ENCODE measurements at places on chromosomes 6 and 20.

GRCh38 chr20:45017857-45018256, 51.5 kb downstream of the STK4 start:
- no peak for DNase-seq

DNA sequence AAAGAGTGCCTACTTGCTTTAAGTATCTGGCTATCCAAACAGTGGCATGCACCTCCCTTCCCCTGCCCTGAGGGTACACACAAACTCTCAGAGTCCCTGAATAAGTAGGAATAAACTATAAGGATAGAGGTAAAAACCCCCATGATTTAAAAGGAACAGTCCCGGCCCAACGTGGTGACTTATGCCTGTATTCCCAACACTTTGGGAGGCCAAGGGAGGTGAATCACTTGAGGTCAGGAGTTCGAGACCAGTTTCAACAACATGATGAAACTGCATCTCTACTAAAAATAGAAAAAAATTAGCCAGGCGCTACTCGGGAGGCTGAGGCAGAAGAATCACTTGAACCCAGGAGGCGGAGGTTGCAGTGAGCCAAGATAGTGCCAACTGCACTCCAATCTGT, 22.2 kb downstream of the SAMHD1 start:
- no peak for DNase-seq

GRCh38 chr20:34403063-34403827, 40.2 kb downstream of the ITCH start:
- no peak for DNase-seq

- DNase-seq: no peak
Measured at GRCh38 chr6:118260833-118261232, 287.3 kb upstream of the PLN start.

DNA sequence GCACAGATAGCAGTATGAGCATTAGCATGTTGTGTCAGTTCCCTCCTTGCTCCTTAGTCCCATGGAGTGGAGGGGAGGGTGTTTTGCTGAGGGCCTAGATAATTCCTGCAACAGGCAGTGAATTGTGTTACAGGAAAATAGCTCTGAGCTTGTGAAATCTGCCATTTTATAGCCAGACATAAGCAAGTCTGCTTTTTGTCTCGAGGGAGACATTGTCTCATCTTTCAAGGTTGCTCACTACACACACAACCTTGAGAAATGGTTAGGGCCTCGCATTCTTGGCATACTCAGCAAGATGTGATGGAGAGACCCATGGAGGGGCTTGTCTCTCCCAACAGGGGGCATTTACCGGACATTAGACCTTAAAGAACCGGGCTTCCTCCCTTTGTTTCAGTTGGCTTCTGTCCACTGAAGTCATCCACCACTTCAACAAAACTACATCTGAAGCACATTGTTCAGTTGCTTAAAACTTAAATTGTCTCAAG, 108.0 kb upstream of the FOXO3 start:
- DNase-seq: no peak

DNA sequence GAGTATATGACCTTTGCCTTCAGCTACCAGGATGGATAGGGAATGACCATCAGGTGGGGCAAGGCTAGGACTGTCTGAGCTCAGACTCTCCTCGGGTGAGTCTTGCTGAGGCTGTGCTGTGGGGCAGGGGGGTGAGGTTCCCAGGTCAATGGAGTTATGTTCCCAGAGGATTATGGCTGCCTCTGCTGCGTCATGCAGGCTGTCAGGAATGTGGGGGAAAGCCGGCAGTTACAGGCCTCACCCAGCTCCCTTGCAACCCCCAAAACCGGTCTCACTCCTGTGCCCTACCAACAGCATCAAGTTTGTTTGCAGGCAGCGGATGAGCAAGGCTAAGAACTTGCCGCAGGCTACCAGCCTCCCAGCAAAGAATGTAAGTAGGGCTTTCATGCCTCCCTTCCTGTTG, 93.5 kb downstream of the ESR1 start:
- no peak for DNase-seq

GRCh38 chr6:5507131-5507681, 245.9 kb downstream of the FARS2 start:
- DNase-seq: no peak

DNA sequence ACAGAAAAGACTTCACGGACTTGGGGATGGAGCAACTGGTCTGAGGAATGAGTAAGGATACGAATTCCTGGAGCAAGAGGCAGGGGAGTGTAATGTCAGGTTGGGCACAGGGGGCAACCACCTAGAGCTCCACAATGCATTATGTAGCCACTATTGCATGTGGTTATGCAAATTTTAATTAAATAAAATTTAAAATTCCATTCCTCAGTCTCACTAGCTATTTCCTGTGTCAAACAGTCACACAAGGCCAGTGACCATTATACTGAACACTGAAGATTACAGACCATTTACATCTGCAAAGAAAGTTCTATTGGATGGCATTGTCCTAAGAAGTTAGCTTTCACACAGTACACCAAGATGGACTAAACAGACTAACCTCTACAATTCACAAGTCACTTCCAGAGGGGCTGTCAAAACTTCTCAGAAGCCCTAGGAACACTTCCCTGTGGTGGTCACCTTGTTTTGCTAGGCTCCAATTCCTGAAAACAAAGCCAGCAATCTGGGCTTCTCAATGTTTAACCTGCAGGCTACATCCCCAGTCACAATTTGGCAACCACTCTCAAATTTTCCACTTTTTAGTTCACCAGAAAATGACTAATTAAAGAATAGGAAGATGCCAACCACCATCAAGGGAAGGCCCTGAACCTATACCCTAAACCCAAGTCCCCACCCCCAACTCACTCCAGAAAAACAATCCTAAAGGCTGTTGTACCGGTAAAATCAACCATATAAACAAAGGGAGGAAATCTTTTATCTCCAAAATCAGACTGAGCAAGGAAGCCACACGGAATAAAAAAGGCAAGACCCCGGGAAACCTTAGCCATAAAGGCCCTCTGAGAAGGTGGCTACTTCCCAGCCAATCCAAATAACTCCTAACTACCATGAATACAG, 34.2 kb upstream of the C20orf203 start:
- no peak for DNase-seq

- DNase-seq: peak; percentile 74
Measured at GRCh38 chr20:346640-347316, at the start of gene NRSN2. NRSN2 (plus strand) TSS chr20:347111; CDS start chr20:349644, 2,533 bp downstream.

DNA sequence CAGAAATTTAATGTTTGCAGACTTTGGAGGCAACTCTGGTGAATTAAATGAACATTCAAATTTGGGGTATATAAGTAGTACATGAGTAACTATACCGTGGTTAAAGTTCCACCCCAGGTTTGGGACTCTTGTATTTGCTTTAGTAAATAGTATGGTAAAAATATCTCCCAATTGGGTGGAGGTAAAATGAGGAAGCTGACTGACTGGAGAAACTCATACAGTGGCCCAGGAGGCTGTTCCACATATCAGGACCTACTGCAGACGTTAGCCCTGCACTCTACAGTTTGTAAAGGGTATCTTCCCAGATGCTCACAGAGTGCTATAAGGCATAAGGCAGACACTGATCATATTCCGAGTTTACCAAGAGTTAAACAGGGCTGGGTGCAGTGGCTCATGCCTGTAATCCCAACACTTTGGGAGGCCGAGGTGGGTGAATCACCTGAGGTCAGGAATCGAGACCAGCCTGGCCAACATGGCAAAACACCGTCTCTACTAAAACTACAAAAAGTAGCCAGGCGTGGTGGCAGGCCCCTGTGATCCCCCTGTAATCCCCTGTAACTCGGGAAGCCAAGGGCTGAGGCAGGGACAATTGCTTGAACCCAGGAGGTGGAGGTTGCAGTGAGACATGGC, 53.7 kb downstream of the CPXM1 start:
- no peak for DNase-seq

GRCh38 chr20:54061101-54061881, 9.1 kb downstream of the BCAS1 start:
- DNase-seq: no peak

GRCh38 chr6:144737998-144738397, 452.9 kb downstream of the UTRN start:
- DNase-seq: no peak

GRCh38 chr6:39812853-39813533, 20.8 kb downstream of the DAAM2 start:
- DNase-seq: peak; percentile 63

GRCh38 chr6:136228814-136229213, 21.3 kb downstream of the MTFR2 start:
- DNase-seq: no peak

DNA sequence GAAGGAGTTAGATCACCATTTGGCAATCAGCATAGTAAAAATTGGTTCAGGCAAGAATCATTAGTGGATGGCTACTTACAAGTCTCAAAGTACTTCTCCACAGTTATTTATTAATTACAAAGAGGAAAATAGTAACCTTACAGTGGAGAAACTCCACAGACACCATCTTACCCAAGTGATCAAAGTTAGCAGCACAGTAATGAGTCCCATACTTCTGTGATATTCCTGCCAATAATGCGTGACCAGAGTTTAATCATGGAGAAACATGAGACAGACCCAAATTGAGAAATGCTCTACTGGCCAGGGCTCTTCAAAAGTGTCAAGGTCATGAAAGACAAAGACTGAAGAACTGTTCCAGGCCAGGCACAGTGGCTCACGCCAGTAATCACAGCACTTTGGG, 9.5 kb downstream of the TBC1D7 start:
- DNase-seq: no peak

DNA sequence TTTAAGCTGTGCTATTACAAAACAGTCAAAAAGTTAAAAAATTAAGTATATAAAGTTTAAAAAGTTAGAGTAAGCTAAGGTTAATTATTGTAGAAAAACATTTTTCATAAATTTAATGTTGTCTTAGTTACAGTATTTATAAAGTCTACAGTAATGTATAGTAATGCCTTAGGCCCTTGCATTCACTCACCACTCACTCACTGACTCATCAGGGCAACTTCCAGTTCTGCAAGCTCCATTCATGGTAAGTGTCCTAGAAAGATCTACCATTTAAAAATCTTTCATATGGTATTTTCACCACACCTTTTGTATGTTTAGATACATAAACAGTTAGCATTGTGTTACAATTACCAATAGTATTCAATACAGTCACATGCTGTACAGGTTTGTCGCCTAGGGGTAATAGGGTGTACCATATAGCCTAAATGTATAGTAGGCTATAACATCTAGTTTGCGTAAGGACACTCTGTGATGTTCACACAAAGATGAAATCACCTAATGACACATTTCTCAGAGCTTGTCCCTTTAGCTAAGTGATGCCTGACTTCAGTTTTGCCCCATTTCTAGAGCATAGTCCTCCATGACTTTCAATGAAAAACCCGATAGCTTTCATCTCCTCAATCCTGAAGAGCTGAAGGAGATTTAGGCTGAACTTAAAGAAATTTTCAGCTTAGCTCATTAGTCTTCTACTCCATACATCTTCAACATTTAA, 14.9 kb upstream of the HLA-DRA start:
- DNase-seq: no peak

- DNase-seq: no peak
Measured at GRCh38 chr6:90346729-90347128, 50.1 kb upstream of the BACH2 start.

GRCh38 chr6:135985471-135985870, 134.0 kb downstream of the PDE7B start:
- no peak for DNase-seq

- DNase-seq: no peak
Measured at GRCh38 chr6:146017672-146018071, 11.2 kb upstream of the GRM1 start.

GRCh38 chr6:133953634-133954415, 801 bp downstream of the TBPL1 start:
- DNase-seq: no peak

GRCh38 chr6:27188885-27189418, 58.5 kb upstream of the PRSS16 start:
- peak; percentile 73 for DNase-seq

DNA sequence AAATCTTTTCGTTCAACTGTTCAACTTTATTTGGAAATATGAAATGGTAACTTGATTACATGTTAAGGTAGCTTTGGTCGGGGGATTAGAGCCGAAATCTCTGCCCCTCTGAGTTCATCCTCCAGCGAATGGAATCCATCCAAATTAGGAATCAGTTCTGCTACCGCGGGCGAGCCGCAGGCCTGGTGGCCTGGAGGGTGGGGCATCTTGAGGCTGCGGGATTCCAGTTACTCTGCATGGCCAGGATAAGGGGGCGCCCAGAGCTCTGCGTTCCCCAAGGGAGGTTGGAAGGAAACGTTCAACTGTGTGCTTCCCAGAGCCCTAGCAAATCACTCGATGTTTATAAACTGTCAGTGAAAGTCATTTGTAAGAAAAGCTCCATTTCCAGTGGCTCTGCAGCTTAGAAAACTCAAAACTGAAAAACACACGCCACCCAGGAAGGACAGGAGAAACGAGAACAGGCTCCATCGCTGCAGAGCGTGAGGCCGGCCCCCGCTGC, 262.2 kb downstream of the TAF4 start:
- DNase-seq: no peak

DNA sequence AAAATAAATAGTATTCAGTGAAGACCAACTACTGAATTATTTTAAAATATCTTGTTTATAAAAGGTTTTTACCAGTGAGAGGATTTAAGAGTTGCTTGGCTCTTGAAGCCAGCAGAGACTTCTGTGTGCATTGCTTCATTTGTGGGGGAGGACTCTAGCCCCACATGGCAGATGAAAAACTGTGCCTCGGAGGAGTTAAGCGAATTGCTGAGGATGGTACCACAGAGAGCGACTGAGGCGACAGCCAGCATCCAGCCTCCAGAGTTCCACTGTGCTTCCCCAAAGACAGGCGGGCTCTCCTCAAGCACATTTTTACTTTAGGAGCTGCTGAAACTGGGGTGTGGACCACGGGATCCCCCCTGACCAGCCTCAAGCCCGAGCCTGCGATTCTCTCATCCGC, 80.7 kb downstream of the THBS2 start:
- no peak for DNase-seq

DNA sequence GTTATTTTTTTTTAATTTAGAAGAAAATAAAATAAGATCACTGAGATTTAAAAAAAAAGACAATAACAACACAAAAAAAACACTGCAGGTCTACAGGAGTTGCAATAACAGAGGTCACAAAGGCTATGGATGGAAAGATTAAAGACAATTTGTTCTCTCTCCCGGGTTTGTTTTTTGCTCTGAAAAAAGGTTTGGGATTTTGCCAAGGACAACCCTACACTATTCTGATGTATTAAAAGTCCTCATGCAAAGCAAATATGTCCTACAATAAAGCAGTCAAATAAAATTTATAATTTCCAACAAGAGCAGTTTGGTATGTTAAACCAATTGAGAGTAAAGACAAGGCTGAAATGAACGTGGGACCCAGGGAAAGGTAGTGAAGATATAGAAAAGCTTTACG, 55.6 kb downstream of the PTPRK start:
- no peak for DNase-seq

- DNase-seq: no peak
Measured at GRCh38 chr6:135906542-135906941, 55.0 kb downstream of the PDE7B start.

GRCh38 chr6:100008857-100009256, 14.8 kb upstream of the MCHR2 start:
- no peak for DNase-seq

GRCh38 chr20:33732166-33732970, 572 bp downstream of the ZNF341 start:
- DNase-seq: peak; percentile 97

GRCh38 chr6:18478610-18479009, 91.5 kb downstream of the RNF144B start:
- no peak for DNase-seq
